ENCODE measurements at places on chromosomes 13 and 19.

DNA sequence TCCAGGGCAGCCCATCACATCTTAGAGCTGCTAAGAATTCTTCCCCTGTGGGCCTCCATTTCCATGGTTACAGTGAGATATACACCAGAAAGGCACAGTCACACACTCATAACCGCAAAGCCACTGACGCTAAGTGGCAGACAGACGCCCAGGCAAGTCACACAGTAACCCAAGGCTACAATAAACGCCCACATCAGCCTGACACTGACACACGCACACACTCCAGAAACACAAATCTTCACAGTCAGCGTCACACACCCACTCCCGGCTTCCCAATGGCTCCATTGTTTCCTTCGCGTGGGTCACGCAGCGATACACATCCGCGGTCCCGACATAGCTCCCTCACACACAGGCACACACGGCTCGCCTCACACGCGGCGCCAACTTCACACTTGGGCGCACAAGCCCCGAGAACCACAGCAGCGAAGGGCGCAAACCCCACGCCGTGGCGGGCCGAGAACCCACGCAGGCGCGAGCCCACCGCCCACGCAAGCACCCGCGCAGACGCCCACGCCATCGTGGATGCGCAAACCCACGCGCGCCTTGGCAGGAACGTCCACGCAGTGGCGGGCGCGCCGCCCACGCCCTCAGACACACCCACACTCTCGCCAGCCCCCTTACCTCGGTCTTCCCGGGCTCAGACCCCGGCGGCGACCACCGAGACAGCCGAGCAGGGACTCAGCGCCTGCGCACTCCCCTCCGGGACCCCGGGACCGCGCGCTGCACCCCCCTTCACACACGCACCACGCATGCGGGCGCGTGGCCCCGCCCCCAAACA is at the start of gene ZNF667:
ZNF667 (minus strand) TSS at position 695 of the 778 bp plus-strand sequence. CDS start 14,975 bp downstream, outside the sequence.
- no peak for DNase-seq

DNA sequence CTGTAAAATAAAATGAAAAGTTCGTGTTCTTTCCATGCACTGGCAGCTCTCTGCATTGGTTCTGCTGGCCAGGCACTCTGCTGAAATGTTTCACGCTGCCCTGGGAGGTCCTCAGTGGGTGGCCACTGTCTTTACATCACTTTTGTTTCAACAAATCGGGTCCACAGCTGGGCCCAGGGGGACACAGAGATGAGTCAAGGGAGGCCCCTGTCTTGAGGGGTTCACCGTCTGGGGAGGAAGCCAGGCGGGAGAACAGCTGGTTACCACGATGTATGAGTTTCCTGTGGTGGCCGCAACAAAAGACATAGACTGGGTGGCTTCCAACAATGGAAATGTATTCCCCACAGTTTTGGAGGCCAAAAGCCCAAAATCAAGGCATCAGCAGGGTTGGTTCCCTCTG is 5.1 kb upstream of the KLF2 start:
- no peak for DNase-seq

DNA sequence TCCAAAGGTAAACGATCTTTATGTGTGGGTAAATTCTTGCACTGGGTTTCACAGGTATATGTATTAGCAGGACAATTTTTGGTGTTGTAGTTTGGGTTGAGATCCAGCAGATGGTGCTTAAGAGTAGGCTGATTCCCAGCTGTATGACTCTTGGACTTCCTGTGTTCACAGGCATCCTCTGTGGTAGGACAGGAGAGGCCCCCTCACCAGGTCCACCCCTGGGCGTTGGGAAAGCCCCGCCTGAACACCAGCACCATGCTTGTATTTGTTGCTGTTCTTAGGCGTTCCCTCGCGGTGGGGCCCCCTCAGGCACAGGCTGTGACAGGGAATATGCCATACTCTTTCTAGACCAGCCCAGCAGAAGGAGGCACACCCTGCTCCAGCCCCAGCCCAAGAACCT is 49.5 kb upstream of the PCDH17 start:
- DNase-seq: no peak

DNA sequence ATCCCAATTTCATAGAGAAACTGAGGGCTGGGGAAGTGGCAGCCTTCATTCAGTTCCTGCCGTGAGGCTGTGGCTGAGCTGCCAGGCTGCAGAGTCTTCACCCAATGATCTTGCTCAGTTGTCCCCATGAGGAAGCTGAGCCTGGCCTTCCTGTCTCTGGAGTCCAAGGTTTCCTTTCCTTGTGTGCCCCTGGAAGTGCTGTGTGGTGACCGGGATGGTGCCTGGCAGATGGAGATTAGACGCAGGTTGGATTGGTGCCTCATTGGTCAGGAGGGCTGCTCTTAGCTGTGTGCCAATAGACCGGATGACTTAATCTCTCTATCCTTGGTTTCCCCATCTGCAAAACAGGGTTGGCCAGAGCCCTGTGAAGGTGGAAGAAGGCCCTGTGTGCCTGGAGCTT is 24.6 kb downstream of the DNM2 start:
- DNase-seq: no peak

GRCh38 chr19:30565636-30566035 is 193.5 kb downstream of the ZNF536 start:
- no peak for DNase-seq

GRCh38 chr13:29958476-29958875 is 108.1 kb upstream of the UBL3 start:
- DNase-seq: no peak

DNA sequence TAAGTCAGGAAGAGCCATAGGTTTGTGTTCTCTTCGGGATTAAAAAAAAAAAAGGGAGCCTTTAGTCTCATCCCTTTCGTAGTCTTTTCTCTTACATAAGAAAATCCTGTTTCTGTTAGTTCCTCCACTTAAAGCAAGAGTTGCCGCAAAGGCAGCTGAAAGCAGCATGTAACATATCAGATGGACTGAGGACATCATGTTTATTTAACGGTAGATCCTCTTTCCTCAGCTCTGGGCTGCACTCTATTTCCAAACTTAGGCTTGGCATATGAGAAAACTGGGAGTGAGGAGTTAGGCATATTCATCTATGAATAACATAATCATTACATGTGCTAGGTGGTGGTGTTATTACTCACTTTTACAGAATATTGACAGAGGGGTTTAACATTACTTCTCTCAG is 391.2 kb downstream of the KLF12 start:
- DNase-seq: no peak

- DNase-seq: no peak
Measured at GRCh38 chr19:453606-454005, 7.2 kb downstream of the SHC2 start.

- no peak for DNase-seq
Measured at GRCh38 chr19:648305-648704, 8.6 kb downstream of the FGF22 start.

All from activated T-helper 1 cell treated with anti-CD3 and anti-CD28 coated beads, Interleukin-2, amount 50 U/mL, for 16 hours (primary cell).